ENCODE measurements at places on chromosomes 7 and 10.

GRCh38 chr7:1755783-1756625, 85.9 kb downstream of the ELFN1 start:
- DNase-seq: no peak

DNA sequence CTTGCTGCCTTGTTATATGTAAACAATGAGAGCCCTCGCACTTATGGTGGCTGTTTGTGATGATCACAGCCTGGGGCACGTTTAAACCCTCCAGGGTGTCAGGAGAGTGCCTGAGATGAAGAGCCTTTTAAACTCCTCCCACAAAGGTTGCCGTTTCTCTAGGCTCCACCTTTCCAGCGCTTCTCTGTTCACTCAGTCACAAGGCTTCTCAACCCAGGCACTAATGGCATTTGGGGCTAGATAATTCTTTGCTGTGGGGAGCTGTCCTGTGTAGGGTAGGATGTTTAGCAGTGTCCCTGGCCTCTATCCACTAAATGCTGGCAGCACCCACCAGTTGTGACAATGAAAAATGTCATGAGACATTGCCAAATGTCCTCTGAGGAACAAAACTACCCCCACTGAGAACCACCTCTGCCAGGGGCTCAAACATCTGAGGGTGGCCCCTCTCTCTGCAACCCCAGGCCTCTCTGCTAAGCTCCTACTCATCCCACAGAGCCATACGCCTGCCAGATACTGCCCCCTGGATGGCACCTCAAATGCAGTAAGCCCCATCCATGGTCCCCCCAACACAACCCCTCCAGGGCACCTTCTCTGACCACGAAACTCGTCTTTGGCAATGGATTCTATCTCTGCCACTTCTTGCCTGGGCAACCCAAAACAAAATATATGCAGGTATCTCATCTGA, 144.3 kb upstream of the ZMIZ1 start:
- no peak for DNase-seq

DNA sequence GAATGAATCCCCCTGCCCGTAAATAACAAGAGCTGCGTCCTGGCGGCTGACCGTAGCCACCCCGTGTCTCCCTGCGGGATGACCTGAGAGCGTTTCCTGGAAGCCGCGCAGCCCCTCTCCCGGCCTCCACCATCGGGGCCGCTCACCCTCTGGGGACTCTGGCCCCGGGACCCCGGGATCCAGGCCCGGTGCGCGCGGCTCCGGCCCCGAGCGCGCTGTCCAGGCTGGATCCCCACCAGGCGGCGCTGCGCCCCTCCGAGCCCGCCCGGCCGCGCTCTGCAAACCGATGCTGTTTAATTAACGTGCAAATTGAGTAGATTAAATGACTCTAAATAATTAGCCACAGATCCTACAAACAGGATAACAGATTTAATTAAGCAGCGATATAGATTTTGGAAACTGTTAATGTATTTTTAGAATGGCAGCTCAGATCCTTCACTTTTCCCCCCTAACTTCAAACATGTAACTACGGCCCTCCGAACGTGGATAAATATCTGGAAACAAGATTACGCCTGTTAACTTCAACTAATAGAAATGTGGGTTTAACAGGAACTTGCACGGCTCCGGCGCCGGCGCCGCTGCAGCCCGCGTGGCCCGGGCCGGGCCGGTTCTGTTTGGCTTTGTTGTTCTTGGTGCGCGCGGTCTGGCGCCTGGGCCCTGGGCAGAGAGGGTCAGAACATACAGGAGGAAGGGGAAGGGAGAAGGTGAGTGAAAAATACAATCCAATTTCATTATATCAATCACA, 7.1 kb upstream of the UNCX start:
- DNase-seq: no peak

DNA sequence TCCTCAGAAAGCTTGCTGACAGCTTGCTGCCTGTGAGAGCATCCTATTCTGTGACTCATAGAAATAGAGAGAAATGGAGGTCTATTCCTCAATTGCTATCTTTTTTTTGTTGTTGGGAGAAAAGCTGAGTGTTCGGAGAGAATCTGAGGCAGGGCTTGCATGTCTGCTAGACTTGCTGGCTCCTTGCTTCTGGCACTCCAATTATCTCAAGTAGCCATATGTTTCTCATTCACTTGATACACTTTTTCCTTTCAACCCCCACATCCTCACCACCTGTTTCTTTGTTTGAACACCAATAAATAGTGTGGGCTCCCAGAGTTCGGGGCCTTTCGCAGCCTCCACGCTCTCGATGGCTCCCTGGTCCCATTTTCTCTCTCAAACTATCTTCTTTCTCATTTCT, 172.2 kb downstream of the SH2D4B start:
- no peak for DNase-seq

DNA sequence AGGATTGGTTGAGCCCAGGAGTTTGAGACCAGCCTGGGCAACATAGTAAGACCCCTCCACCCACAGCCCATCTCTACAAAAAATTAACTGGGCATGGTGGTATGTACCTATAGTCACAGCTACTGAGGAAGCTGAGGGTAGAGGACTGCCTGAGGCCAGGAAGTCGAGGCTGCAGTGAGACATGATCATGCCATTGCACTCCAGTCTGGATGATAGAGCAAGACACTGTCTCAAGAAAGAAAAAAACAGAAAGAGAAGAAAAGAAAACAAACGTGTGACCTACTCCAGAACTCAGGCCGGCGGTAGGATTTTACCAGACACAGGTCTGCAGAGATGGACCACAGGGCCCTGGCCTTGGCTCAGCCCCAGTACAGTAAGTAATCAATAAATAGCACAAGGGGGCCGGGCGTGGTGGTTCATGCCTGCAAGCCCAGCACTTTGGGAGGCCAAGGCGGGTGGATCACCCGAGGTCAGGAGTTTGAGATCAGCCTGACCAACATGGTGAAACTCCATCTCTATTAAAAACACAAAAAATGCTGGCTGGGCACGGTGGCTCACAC, 35.4 kb upstream of the TNRC18 start:
- DNase-seq: no peak

- no peak for DNase-seq
Observed at GRCh38 chr7:81154565-81154964, 235.7 kb upstream of the SEMA3C start.

- DNase-seq: peak; percentile 23
Observed at GRCh38 chr10:95327367-95327766, 36.6 kb upstream of the PDLIM1 start.

- no peak for DNase-seq
Observed at GRCh38 chr7:100159099-100159623, 638 bp upstream of the TRAPPC14 start.

DNA sequence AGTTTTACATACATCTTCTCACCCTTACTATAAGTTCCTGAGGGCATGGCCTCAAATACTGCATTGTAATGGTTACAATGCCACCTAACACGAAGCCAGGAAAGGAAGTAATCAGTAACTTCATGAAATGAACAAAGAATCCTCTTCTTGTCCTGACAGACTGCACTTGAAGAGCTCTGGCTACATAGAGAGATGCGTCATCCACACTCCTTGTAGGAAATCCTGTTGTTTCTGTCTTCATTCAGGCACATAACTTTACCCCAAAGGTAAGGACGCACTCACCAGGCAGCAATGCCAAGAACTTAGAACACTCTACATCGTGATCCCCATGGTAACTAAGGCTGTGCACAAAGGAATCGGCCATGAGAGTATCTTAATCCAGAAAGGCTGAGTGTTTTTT, 80.3 kb upstream of the ARID5B start:
- no peak for DNase-seq

DNA sequence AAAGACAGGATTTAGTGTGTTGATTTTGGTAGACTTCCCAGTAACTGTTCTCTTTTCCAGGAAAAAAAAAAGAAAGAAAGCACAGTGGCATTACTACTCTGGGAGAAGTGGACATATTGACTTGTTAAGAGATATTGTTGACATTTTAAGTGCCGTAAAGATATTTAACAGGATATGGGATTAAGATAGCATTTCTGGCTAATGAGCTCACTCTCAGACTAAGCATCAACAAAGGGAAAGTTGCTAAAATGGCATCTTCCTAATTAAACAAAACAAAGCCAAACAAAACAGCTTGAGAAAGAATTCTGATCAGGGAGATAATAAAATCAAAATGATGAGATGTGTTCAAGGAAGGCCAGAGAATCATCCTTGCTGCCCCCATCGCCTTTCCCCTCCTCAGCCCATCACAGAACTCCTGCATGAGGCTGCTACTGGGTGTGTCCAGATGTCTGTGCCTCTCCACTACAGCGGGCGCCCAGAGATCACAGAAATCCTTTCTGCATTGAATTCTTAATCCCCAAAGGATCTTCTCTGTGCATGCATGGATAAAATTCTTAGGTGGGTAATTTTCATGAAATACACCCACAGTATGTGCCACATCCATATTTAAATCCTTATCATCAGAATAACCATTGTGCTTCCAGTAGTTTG, 270.5 kb downstream of the POU6F2 start:
- no peak for DNase-seq

- DNase-seq: no peak
Observed at GRCh38 chr10:31958856-31959255, 30.2 kb upstream of the ARHGAP12 start.

DNA sequence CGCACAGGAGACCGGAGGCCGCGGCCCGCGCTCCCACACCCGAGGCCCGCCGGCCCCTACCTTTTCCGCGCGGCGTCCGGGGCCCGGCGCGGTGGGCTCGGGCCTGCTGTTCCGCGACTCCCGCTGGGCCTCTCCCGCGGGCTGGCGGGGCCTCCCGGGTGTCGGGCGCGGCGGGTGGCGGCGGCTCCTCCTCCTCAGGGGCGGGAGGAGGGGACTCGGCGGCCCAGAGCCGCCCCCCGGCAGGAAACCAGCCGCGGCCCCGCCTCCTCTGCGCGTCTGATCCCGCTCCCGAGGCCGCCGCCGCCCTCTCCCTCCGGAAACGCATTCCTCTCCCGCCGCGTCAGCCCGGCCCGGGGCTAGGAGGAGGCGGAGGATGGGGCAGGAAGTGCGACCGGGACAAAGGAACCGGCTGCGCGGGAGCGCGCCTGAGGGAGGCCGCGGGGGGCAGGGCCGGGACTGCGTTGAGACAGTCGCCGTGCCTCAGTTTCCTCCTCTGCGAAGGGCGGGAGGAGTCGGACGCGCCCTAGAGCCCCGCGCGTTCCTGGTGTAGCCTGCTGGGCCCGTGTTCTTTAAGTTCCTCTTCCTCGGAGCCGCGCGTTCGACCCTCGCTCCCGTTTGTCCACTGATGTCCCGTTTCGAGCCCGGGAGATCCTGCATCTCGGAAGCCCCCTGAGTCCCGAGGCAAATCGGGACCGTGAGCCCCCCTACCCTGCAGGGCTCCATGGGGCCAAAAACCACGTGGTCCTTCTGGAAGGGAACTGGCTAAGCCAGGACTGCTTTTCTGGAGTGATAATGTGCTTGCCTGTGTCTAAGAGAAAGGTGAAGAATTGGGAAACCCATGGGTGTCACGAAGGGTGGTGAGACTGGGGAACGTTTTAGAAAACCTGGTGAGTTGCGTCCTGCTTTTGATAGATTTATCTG, at the start of gene ITGB1:
Gene ITGB1, minus strand, starts transcription at position 146 of the 921 bp plus-strand sequence. CDS start 22,672 bp downstream, outside the sequence.
- DNase-seq: peak; percentile 96

GRCh38 chr7:159031135-159031701, 113.4 kb downstream of the VIPR2 start:
- no peak for DNase-seq

DNA sequence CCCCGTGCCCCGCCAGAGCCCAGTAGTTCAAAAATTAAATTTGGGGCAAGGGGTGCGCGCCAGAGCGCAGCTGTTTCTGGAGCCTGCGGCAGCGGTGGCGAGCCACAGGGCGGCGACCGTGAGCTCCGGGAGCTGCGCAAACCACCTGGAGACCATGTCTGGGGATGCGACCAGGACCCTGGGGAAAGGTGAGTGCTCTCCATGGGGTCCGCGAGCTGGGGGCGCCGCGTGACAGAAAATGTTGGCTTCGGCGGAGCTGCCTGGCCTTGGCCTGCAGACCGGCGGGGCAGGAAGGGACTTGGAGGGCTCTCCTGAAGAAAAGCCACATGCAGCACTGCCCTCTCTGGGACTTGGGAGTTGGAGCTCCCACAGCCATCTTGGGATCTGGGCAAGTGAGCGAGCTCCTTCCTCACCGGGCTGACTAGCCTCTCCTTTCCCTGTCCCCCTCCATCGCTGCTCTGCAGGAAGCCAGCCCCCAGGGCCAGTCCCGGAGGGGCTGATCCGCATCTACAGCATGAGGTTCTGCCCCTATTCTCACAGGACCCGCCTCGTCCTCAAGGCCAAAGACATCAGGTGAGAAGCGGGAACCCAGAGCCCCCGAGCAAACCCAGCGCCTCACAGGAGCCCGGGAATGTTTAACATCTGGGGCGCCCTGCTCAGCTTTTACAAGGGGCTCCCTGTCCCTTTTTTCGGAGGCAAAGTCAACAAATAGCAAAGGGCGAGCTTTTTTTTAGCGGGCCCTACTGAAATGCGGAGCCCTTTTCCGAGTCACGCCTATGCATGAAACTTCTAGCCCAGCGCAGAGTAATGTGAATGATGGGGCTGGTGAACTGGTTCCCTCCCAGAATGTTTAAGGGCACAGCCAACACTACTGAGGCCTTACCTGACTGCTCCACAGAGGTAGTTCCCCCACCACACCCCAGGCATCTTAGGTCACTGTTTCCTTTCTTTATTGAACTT, 6.1 kb downstream of the GSTO2 start:
- DNase-seq: no peak

- peak; percentile 13 for DNase-seq
Observed at GRCh38 chr7:87474533-87475358, 734 bp downstream of the ABCB4 start.

DNA sequence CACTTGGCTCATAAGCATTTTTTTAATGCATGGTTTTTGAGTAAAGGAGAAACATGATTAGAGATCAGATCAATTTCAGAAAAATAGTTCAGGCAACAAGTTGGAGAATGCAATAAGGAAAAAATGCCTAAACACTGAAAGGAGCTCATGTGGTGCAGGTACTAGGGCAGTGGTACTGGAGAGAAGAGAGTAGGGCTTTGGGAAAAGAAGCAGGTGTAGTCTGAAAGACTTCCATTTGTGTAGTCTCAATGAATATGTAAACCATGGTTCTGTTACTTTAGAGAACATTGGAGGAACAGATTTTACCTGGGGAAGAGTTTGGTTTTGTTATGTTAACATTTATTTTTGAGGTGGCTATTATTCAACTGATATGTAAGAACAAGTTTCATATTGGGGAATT, 5.5 kb downstream of the GTPBP10 start:
- no peak for DNase-seq

- DNase-seq: no peak
Observed at GRCh38 chr10:126256864-126257263, 131.4 kb downstream of the ADAM12 start.

DNA sequence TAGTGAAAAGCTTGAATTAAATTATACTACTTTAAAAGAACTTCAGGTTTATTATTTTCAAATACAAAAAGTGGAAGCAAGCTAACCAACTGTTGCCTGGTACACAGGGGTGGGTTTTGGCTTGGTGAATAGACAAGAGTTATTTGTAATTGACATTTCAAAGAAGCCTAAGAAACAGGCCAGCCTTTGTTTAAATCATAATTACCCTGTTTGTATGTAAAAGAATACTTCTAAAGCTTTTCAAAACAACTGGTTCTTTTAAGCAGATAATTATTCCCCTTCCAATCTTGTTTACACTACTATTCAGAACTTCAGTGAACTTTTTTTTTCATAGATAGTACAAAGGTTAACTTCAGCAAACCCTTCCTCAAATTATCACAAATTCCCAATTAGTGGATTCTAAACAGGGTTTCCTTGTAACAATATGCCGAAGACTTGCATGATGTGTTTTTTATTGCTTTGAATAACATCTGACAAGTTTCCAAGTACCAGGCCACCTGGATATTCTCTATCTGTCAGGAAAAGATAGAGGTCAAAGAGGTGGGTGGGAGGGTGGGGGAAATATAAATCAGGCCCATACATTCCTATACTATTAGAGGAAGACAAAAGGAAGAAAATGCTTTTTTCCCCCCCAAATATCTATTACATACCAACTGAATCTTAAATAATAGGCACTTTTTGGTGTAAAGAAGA, 20.4 kb downstream of the SSMEM1 start:
- DNase-seq: no peak
